ENCODE measurements at places on chromosomes 6 and 20. TPM values are rescaled to one million over a fixed set of nuclear protein-coding genes. Genes with fewer than 3 reads are reported as not detected.
A peak's percentile ranks its signal among the peaks of the same experiment; 100 is the strongest.

The GPX5 gene
- polyA plus RNA-seq: not detected

DNA sequence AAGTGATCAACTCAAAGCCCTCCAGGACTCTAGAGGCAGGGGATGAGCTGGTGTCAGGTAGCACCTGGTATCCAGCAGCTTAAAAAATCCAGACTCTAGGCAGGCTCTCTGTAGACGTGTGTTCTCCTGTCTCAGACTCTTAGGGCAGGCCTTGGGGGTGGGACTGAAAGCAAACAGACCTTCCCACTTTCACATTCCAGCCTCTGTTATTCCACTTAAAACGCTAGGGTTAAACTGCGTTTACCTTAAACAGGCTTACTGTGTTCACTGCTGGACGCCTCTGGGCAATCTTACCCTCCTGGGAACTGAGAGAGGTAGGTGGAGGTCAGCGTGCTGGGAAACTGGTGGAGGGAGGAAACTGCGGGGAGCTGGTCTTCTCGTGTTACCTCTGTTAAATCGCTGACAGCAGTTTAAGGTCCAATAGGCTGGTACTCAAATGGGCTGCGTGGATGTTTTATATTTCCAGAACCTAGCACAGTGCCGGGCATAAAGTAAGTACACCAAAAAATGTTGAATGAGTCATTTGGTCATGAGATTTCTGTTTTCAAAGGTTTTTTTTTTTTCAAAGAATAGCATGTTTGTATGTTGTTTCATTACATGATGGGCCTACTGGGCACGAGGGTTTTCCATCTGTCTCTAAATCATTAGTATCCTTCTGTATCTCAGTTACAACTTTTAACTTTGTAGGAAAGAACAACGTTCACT, at the start of gene GCNT2:
TSS of gene GCNT2 (plus strand) at position 248 of the 705 bp plus-strand sequence. CDS start 7,561 bp downstream, outside the sequence.
- H3K27ac ChIP-seq: no peak within 1 kb of the TSS
- no peak within 1 kb of the TSS for H3K4me3 ChIP-seq
- no peak for DNase-seq
- H3K4me1 ChIP-seq: no peaks in the 10 kb centered on the region
- no peaks in the 10 kb centered on the region for H3K36me3 ChIP-seq

- no peak for DNase-seq
- H3K4me1 ChIP-seq: peaks cover 12% of the 10 kb centered on the region
- H3K27ac ChIP-seq: no peak overlapping the region
- no peak overlapping the region for H3K4me3 ChIP-seq
Observed at GRCh38 chr6:110683241-110683640, 132.0 kb downstream of the CDK19 start.

- H3K4me3 ChIP-seq: no peak overlapping the region
- peaks cover 26% of the 10 kb centered on the region for H3K36me3 ChIP-seq
- H3K27ac ChIP-seq: no peak overlapping the region
- no peaks in the 10 kb centered on the region for H3K27me3 ChIP-seq
- no peak for DNase-seq
Observed at GRCh38 chr6:42610416-42610815, 46.6 kb downstream of the UBR2 start.

GRCh38 chr20:33443512-33444239, at the start of gene SNTA1:
TSS of gene SNTA1 (minus strand) at chr20:33443763. CDS start at chr20:33443620, 143 bp downstream.
- H3K4me1 ChIP-seq: peaks cover 10% of the 10 kb centered on the region
- peak within 1 kb of the TSS; percentile 96 for H3K4me3 ChIP-seq
- H3K27ac ChIP-seq: peak within 1 kb of the TSS; percentile 62
- peaks cover 3% of the 10 kb centered on the region for H3K36me3 ChIP-seq
- no peaks in the 10 kb centered on the region for H3K27me3 ChIP-seq

DNA sequence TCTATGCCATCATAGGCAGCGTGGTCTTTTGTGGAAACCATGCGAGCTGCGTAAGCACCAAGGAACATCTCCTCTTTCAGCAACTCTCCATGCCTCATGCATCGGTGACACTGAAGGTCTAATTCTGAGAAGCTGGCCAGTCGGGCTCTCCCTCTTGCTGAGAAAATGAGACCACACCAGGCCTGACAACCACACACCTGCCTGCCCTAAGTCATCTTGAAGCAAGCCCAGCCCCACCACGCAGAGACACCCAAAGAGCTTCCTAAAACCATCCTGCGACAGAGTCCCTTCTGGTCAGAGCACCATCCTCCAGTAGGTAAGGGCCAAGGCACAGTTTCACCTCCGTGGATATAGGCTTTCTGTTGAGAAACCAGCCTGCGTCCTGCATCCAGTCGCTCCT, 26.6 kb downstream of the PREX1 start:
- DNase-seq: no peak
- H3K27me3 ChIP-seq: no peaks in the 10 kb centered on the region
- no peak overlapping the region for H3K4me3 ChIP-seq

- H3K4me3 ChIP-seq: no peak overlapping the region
- no peak overlapping the region for H3K27ac ChIP-seq
- no peak for DNase-seq
- H3K36me3 ChIP-seq: no peaks in the 10 kb centered on the region
- peaks cover 21% of the 10 kb centered on the region for H3K4me1 ChIP-seq
Observed at GRCh38 chr6:16183187-16183664, 54.3 kb downstream of the MYLIP start.

All from naive thymus-derived CD4-positive, alpha-beta T cell (primary cell).